Stimulated activated CD4-positive, alpha-beta T cell treated with anti-CD3 and anti-CD28 coated beads, Interleukin-1b, Interleukin-23, amount 100 ng/mL, for 4 hours (primary cell): ENCODE measurements at places on chromosomes 7 and 10.

GRCh38 chr10:2263561-2263960, 526.2 kb upstream of the ADARB2 start:
- DNase-seq: no peak

- no peak for DNase-seq
These were observed 30.7 kb downstream of the ANKIB1 start for GRCh38 chr7:92276460-92276864.

DNA sequence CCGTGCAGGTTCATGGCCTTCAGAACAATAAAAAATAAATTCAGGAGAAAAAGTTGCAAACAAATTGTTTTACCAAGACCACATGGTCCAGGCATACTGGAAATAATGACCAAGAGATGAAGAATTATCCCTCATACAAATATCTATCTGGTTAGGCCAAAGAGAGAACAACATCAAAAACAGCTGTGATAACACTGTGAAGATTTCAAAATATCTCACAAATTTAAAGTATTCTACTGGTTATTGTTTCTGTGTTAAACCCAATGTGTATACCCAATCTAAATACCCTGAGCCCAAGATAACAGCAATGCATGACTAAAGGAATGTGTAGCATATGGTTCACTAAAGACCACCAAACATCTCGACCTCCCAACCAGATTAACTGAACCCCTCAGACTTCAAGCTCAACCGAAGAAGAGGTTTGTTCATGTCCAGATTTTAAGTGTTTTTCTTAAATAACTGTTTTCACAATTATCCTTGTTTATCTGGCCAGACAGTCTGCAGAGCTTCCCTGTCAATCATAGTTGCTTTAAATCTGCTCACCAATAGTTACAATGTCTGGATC, 10.9 kb downstream of the OR9A2 start:
- DNase-seq: no peak

- DNase-seq: no peak
These were observed 159.3 kb downstream of the ETV1 start for GRCh38 chr7:13829914-13830900.

DNA sequence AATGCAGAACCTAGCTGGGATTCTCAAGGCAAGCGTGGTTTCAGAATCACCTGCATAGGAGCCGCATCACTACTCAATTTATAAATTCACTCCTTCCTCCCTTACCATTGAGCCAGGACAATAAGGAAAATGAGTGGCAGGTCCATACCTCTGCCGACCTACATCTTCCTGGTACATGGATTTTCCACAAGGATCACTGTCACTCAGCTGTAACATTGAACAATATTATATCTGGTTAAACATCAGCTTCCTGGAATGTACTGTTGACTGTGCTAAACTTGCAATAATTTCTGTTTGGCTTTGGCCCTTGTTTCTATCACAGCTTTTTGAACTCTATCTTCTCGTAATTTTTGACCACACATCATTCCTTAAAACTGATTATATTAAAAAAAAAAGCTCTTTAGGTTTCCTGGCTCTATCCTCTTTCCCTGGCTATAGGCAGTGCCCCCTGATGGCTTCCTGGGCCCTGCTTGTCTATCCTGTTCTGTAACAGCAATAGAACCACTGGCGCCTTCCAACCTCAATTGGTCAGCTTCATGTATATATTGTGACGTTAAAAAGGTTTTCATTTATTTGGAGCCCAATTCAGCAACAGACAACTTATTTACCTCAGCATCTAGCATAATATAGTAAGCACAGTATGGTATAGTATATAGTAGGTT, 59.2 kb downstream of the RNLS start:
- DNase-seq: no peak

DNA sequence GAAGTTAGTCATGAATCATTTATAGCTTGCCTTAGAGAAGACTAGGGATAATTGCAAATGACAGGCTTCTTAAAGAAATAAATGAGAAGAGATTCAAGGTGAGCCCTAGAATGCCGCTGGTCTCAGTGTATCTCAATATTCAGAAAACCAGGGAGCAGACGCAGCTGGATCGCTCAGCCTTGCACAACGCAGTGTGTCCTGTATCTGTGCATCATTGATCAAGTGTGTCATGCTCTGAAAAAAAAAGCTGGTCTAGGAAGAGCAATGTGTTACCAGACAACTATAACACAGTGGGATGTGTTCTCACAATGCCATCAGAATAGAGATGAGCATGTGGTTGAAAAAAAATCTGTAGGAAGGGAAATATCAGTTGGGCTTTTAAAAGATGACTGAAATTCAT, 230.1 kb downstream of the CALN1 start:
- no peak for DNase-seq

DNA sequence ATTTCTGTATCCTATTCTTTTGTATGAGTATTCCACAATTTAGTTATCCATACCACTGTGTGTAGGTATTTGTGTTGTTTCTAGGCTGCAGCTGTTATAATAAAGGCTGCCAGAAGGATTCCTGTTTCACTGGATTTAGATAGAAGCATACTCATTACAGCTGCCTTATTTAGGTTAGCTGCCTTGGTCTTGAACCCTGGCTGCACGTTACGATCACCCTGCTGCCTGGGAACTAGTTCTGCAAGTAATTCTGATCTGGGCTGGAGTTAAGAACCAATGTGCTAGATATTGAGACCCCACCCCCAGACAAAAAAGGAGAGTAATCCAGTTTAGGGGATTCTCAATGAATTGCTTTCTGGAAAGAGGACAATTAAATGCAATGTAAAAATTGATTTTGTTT, 43.1 kb downstream of the CCDC71L start:
- no peak for DNase-seq

DNA sequence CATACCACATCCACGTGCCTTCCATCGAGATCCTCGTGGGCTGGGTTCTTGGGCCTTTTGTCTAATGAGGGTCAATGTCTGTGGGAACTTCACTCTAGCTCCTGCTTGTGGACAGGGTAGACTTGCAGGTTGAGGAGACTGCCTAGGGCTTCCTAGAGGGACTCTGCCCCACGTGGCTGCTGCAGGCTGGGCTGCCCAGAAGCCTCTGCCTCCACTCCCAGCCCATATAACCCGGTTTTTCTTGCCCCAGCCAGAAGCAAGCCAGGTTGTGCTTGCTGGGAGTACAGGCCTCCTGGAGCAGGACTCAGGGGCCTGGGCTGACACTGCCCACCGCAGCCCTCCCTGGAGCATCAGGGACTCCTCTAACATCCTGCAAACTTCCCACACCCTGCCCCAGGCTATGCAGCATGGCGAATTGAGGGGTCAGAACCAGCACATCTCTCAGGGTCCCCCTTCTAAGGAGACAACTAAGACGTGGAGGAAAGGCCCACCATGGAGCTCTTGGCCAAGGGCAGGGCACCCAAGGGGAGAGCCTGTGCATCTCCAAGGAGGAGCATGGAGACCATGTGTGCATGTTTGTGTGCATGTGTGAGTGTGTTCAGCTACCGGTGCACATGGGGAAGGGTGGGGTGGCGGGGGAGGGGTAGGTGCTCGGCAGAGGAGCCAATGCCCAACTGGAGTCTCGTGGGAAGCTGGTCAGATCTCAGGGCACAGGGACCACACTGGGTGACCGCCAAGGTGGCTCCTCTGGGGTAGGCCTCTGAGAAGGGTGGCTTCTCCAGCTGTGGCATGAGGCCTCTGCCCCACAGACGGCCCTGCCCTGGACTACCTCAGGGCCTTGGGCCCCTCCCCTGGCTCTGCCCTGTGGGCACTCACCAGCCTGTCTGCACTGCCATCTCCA, 62.6 kb downstream of the RASGEF1A start:
- no peak for DNase-seq

- no peak for DNase-seq
These were observed 4.3 kb upstream of the NEUROG3 start for GRCh38 chr10:69577268-69578232.

DNA sequence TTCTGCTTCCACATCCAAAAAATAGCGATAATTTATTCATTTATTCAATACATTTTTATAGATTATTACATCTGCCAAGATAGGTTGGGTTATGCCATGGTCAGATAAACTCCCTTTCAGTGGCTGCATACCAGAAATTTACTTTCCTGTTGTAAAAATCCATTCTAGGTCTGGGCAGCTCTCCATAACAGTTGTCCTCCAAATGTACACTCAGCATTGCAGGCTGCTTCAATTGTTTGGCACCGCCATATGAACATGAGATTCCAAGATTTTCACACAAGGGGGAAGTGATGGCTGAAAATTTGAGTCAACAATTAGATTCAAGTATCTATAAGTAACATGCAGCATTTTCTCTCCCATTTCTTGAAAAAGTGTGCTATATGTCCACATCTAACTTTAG, 568.7 kb downstream of the ETV1 start:
- DNase-seq: no peak
